ENCODE measurements at places on chromosomes 6 and 20. TPM values are rescaled to one million over a fixed set of nuclear protein-coding genes. Genes with fewer than 3 reads are reported as not detected.

ADGRF4 gene
- polyA plus RNA-seq, result not detected

GRCh38 chr6:34043359-34043758 is 102.5 kb downstream of the GRM4 start:
- H3K36me3 ChIP-seq, result no peaks in the 10 kb centered on the region
- H3K4me1 ChIP-seq, result no peaks in the 10 kb centered on the region
- H3K27me3 ChIP-seq, result no peaks in the 10 kb centered on the region
- no peak overlapping the region for H3K4me3 ChIP-seq
- H3K27ac ChIP-seq, result no peak overlapping the region

GRCh38 chr6:49531774-49532569 is 18.5 kb upstream of the C6orf141 start:
- no peak overlapping the region for H3K27ac ChIP-seq
- no peaks in the 10 kb centered on the region for H3K4me1 ChIP-seq
- no peak overlapping the region for H3K4me3 ChIP-seq
- no peak for DNase-seq

GRCh38 chr20:8400486-8400885 is 268.4 kb downstream of the PLCB1 start:
- no peaks in the 10 kb centered on the region for H3K27me3 ChIP-seq
- H3K27ac ChIP-seq, result no peak overlapping the region
- no peaks in the 10 kb centered on the region for H3K36me3 ChIP-seq
- no peak overlapping the region for H3K4me3 ChIP-seq

DNA sequence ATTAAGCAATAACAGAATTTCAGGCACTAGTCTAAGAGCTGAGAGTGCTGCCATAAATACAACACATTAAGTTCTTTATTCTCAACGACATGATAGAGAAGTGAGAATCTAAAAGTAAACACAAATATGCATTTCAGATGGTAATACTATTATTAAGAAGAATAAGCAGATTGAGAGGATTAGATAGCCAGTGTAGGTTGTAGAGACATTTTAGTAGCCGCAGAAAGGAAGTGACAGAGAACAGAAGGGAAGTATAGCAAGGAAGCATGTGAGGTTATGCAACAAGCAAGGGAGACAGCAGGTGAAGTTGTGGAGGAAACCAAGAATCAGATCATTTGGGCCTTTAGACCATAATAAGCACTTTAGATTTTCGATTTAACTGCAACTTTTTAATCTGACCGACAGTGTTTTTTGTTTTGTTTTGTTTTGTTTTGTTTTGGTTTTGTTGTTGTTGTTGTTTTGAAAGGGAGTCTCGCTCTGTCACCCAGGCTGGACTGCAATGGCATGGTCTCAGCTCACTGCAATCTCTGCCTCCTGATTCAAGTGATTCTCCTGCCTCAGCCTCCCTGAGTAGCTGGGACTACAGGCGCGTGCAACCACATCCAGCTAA is 737.0 kb upstream of the ADGRB3 start:
- no peak for DNase-seq
- H3K27ac ChIP-seq, result no peak overlapping the region
- no peak overlapping the region for H3K4me3 ChIP-seq
- H3K4me1 ChIP-seq, result no peaks in the 10 kb centered on the region

DNA sequence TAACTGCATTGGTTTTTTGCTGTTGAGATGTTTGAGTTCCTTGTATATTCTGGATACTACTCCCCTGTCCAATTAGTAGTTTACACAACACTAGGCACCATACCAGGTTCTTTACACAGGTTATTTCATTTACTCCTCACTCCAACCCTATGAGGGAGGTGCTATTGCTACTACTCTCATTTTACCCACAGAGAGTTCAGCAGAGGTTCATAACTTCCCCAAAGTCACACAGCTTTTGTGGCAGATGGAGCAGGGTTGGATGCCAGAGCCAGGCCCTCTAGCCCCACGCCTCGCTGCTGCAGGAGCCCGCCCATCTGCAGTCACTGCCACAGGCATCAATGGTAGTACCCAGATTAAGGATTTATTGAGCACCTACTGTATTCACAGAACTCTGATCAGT is 61.7 kb upstream of the MAP3K4 start:
- no peak overlapping the region for H3K27ac ChIP-seq
- H3K36me3 ChIP-seq, result no peaks in the 10 kb centered on the region
- DNase-seq, result no peak
- no peaks in the 10 kb centered on the region for H3K27me3 ChIP-seq
- H3K4me3 ChIP-seq, result no peak overlapping the region
- H3K4me1 ChIP-seq, result peaks cover 4% of the 10 kb centered on the region

GRCh38 chr6:79755967-79756366 is 124.8 kb downstream of the SH3BGRL2 start:
- DNase-seq, result no peak
- no peaks in the 10 kb centered on the region for H3K36me3 ChIP-seq
- H3K4me1 ChIP-seq, result no peaks in the 10 kb centered on the region
- H3K4me3 ChIP-seq, result no peak overlapping the region
- no peak overlapping the region for H3K27ac ChIP-seq
- H3K27me3 ChIP-seq, result no peaks in the 10 kb centered on the region
